ENCODE measurements at places on chromosomes 3 and 15.
A peak's percentile ranks its signal among the peaks of the same experiment; 100 is the strongest.

GRCh38 chr15:39132070-39132469 is 448.8 kb upstream of the THBS1 start:
- H3K27ac ChIP-seq = no peak overlapping the region
- DNase-seq = no peak
- H3K4me3 ChIP-seq = no peak overlapping the region

- H3K4me3 ChIP-seq = no peak overlapping the region
- DNase-seq = no peak
Observed at GRCh38 chr3:39176025-39176714, 16.2 kb downstream of the XIRP1 start.

DNA sequence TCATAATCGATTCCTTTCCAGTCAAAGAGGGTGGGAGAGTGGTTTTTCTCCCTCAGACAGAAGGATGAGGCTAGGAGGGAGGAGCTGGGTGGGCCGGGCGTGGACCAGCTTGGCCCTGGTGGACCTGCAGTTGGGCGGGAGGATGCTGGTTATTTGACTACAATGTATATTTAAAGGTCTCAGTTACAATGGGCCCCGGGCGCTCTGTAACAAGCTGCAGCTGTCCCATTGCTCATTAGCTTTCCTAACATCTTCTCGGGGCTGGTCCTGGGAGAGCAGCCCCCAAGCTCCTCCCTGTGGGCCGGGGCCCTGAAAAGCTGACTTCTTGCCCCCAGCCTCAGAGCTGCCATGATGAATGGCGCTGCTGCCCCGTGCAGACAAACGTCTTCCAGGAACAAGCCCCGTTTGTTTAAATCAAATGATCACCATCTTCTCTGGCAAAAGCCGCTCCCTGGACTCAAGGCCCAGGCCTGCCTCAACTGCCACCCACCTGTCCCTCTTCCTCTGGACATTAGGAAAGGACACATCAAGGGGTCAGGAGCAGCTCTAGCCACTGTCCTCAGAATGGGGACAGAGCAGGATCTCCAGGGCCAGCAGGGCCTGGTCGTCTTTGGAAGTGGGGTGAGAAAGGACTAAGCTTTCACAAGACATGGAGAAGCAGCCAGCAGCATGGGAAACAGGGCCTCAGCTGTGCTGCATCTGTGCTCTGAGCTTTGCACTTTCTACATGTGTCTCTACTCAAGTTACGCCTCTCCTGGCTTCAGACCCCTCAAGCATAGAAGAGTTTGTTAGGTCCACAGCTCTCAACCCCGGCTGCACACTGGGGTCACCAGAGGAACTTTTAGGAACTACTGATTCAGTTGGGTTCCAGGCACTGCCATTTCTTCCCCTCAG is 38.6 kb downstream of the MAGEF1 start:
- H3K27ac ChIP-seq = no peak overlapping the region
- DNase-seq = no peak

GRCh38 chr15:75192307-75192706 is 9.4 kb upstream of the C15orf39 start:
- no peaks in the 10 kb centered on the region for H3K36me3 ChIP-seq
- no peak overlapping the region for H3K4me3 ChIP-seq
- no peak overlapping the region for H3K27ac ChIP-seq

DNA sequence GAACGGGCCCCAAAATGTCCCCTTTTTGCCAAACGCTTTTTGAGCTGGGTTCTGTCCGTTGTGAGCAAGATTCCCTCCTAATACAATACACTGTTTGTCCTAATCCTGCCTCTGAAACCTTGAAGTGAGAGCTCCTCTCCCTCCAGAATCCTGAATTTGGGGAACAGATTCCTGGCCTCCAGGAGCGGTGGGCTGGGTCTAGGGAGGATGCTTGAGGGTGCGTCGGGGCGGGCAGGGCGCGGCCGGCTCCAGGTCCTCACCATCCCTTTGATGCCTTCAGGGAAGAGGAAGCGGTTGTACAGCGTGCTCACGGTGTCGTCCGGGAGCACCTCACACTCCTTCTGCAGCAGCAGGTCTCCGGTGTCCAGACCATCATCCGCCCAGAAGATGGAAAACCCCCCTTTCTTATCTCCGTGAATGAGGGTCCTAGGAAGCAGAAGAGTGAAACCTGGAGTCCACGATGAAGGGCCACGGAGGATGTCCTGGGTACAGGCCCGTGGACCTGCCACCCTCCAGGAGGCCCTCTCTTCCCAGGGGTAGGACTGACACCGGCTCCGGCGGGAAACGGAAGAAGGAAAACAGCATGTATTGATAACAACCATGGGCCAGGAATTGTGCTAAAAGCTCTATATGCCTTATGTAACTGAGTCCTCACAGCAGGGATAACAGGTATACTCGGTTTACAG is 23.2 kb downstream of the ALDH1L1 start:
- no peak overlapping the region for H3K4me3 ChIP-seq
- H3K4me1 ChIP-seq = peaks cover 4% of the 10 kb centered on the region
- no peak for DNase-seq
- H3K36me3 ChIP-seq = no peaks in the 10 kb centered on the region

DNA sequence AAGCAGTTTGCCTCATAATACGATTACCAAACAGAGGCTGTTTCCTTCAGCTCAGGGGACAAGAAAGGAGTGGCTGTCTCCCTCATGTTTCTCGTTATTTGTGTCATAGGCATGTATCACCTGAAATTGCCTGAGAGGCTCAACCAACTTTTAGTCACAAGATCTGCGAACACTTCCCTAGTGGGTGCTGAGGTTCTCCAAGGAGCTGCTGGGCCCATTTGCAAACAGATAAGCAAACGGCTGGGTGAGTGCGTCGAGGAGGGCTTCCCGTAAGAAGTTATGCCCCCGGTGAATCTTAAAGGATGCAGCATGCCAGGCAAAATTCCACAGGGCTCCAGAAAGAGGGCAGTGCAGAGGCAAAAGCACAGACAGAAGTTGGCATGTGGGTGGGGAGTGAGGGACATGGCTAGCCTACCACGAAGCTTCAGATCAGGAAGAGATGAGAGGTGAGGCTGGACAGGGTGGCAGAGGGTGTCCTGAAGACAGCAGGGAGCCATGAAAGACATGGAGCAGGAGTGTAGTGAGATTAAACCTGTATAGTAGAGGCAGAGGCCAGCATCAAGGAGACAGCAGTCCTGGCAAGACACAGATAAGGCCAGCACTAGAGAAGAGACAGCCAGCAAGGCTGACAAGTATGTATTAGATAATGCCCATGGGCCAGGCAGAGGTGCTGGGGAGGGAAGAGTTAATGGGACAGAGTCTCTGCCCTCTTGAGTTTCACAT is 4.0 kb upstream of the GP9 start:
- no peaks in the 10 kb centered on the region for H3K4me1 ChIP-seq
- H3K36me3 ChIP-seq = no peaks in the 10 kb centered on the region
- H3K27ac ChIP-seq = no peak overlapping the region
- H3K27me3 ChIP-seq = no peaks in the 10 kb centered on the region
- no peak for DNase-seq

- peaks cover 20% of the 10 kb centered on the region for H3K36me3 ChIP-seq
- H3K4me1 ChIP-seq = no peaks in the 10 kb centered on the region
- no peak overlapping the region for H3K4me3 ChIP-seq
- no peaks in the 10 kb centered on the region for H3K27me3 ChIP-seq
Observed at GRCh38 chr15:22915866-22916515, 64.2 kb downstream of the CYFIP1 start.

GRCh38 chr3:146156666-146157314 is 4.2 kb downstream of the PLOD2 start:
- no peak overlapping the region for H3K27ac ChIP-seq
- H3K27me3 ChIP-seq = no peaks in the 10 kb centered on the region
- no peak for DNase-seq
- no peaks in the 10 kb centered on the region for H3K36me3 ChIP-seq
- H3K4me3 ChIP-seq = no peak overlapping the region

DNA sequence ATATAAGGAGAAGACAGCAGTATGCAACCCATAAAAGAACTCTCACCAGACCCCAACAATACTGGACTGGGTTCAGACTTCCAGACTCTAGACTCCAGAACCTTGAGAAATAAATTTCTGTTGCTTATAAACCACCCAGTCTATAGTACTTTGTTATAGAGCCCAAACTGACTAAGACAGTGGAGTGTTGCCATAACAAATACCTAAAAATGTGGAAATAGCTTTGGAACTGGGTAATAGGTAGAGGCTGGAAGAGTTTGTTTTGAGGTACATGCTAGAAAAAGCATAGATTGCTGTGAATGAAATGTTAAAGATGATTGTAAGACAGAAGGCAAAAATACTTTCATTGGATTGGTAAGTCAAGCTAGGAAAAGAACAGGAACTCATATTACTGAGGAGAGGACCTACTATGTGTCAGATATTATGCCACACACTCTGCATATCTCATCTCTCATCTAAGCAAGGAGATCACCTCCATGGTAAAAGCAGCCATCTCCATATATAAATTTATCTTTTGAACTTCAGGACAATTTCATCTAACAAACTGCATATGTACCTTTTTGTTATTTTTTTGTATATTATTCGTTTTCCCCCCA is 67.4 kb upstream of the FNDC3B start:
- no peak overlapping the region for H3K4me3 ChIP-seq
- H3K27ac ChIP-seq = no peak overlapping the region
- H3K27me3 ChIP-seq = no peaks in the 10 kb centered on the region
- H3K4me1 ChIP-seq = peaks cover 7% of the 10 kb centered on the region

GRCh38 chr3:22632536-22632935 is 570.6 kb upstream of the UBE2E2 start:
- no peaks in the 10 kb centered on the region for H3K27me3 ChIP-seq
- no peaks in the 10 kb centered on the region for H3K4me1 ChIP-seq
- no peak overlapping the region for H3K4me3 ChIP-seq
- H3K27ac ChIP-seq = no peak overlapping the region
- no peaks in the 10 kb centered on the region for H3K36me3 ChIP-seq

DNA sequence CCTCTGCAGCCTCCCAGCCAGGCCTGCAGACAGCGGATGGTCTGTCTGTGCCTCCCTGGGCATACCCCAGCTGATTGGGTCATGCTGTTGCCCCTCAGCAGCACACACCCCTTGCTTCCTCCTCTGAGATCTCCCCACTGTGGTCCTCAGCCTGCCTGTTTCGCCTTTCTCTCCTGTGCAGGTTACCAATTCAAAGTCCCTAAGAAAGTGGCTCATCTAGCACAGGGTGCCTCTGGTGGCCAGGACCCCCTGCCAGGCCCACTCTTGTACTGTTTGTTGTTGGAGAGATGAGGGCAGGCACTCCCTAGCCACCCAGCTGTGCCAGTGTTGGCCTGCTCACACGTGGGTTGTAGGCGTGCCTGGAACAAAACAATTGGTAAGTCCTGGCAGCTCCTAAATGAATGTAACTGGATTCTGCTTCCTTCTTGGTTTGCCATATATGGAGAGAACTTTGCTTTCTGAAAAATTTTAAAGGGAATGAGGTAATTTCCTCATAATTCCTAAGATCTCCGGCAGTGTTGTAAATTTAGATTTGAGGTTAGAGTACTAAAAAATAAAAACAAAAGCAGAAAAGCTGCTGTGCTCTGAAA is 213.2 kb upstream of the IL12A start:
- H3K36me3 ChIP-seq = no peaks in the 10 kb centered on the region
- H3K4me3 ChIP-seq = no peak overlapping the region
- DNase-seq = peak; percentile 77

DNA sequence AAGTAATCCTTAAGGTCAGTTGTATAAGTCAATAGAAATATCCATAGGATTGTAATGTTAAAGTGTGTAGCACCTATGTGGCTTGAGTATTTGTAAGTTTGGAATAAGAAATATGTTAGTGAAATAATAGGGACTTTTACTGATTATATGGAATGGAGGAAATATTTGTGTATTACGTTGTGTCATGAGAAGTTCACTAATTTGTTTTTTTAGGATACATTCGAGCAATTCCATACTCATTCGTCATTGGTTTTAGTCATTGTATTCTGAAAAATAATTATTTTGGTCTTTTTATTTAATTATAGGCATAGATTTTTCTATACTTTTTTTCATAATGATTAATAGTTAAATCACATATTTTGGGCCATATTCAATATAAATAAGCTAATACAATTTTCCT is 21.0 kb downstream of the MBNL1 start:
- no peaks in the 10 kb centered on the region for H3K36me3 ChIP-seq
- H3K27me3 ChIP-seq = no peaks in the 10 kb centered on the region
- peaks cover 9% of the 10 kb centered on the region for H3K4me1 ChIP-seq
- no peak overlapping the region for H3K4me3 ChIP-seq

GRCh38 chr15:80118956-80119355 is 33.8 kb upstream of the FAH start:
- no peaks in the 10 kb centered on the region for H3K27me3 ChIP-seq
- no peak overlapping the region for H3K4me3 ChIP-seq
- H3K27ac ChIP-seq = no peak overlapping the region
- peaks cover 3% of the 10 kb centered on the region for H3K4me1 ChIP-seq
- no peaks in the 10 kb centered on the region for H3K36me3 ChIP-seq
- DNase-seq = no peak

DNA sequence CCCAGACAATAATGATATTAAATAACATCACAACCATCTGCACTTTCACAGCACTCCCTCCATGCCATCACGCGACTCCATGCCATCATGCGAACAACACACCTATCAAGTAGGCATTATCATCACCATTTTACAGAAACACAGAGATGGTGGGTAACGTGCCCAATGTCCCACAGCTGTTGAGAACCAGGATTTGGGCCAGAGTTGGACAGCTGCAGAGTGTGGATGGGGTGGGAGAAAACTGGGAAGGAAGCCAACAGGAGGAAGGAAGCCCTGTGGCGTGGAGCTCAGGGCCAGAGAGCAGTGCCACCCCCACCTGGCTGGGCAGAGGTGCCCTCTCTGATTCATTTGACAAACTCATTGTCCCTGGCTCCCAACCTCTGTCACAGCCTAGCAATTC is 29.0 kb downstream of the RBPMS2 start:
- H3K27ac ChIP-seq = no peak overlapping the region
- H3K4me1 ChIP-seq = no peaks in the 10 kb centered on the region
- H3K27me3 ChIP-seq = no peaks in the 10 kb centered on the region
- H3K36me3 ChIP-seq = no peaks in the 10 kb centered on the region
- H3K4me3 ChIP-seq = no peak overlapping the region
- no peak for DNase-seq

DNA sequence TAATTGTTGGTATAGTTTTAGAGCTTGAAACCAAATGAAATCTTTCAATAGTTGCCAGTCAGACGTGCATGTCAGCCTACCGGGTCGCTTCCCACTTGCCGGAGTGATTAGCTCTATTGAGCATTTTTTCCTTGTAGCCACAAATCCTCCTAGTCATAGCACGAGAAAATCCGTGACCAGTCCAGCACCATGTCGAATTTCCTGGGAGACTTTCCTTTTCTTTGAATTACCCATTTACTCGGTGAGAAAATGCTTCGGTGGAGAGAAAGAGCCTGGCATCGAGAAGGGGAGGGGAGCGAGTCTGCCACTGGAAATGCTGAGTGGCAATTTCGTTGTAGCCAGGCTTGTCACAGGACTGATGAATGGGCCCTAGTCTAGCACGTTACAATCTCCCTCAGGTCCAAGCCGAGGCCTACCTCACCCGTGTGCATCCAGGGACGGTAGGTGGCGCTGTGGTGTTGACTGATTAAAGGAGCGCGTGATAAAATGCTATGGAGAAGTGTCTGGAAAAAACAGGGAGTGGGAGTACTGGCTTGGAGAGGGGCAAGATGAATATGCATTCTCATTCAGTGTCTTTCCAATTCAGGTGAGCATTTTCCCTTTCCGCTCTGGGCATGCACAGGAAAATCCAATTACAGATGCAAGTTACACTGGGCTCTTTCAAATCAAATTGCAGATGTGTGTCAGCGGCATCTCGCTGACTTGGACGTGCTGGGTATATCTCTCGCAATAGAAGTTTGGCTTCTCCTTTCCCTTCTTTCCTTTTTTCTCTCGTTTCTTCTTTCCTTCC is 238.8 kb downstream of the EDEM1 start:
- DNase-seq = peak; percentile 83
- H3K4me1 ChIP-seq = no peaks in the 10 kb centered on the region

- DNase-seq = peak; percentile 59
- H3K27ac ChIP-seq = no peak overlapping the region
- no peaks in the 10 kb centered on the region for H3K27me3 ChIP-seq
Observed at GRCh38 chr15:99324082-99324620, 72.9 kb downstream of the LRRC28 start.

GRCh38 chr15:94834494-94834893 is 603.1 kb downstream of the MCTP2 start:
- no peak for DNase-seq
- H3K27me3 ChIP-seq = no peaks in the 10 kb centered on the region
